ENCODE measurements at places on chromosomes 2 and 18. TPM values are rescaled to one million over a fixed set of nuclear protein-coding genes. Genes with fewer than 3 reads are reported as not detected.

The MOGAT1 gene
- not detected for total RNA-seq

The ALPP gene
- 0.59 TPM for total RNA-seq

- DNase-seq = no peak
Observed at GRCh38 chr18:9477509-9477908, 2.2 kb downstream of the RALBP1 start.

GRCh38 chr2:11499081-11499743 is 33.3 kb upstream of the E2F6 start:
- DNase-seq = no peak

The GALR1 gene
- not detected for total RNA-seq

The BIRC6 gene
- total RNA-seq = 54.0 TPM

DNA sequence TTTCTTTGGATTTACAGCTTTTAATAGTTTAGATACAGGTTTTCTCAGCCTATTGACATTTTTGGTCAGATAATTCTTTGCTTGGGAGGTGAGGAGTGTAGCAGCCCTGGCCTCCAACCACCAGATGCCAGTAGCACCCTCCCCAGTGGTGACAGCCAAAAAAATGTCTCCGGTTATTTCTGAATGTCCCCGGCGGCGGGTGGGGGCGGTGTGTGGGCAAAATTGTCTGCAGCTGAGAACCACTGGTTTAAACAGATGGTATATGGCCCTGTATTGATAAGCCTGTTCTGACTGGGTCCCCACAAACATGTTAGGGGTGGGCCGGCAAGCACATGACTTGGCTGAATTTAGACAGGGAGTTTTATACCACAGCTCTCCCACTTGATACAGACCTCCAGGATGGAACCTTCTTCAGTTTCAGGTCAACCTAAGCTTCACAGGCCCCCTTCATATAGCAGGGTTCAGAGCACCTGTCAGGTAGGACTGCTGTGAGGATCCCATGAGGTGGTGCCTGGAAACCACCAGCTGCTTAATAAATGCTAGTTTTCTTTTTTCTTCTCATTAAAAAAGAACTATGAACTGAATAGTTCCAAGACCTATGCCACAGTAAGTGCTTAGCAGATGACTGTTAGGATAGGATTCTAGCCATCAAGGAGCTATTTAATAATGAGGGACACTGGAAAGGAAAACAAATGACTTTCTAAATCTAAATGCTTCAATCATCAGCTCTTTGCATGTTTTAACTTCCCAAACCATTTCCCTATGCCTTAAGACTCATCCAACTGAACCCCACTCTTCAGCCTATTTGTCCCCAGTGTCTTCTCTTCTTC is 18.1 kb downstream of the LPIN2 start:
- DNase-seq = no peak

- no peak for DNase-seq
Observed at GRCh38 chr2:182077023-182077422, 91.4 kb downstream of the PPP1R1C start.

DNA sequence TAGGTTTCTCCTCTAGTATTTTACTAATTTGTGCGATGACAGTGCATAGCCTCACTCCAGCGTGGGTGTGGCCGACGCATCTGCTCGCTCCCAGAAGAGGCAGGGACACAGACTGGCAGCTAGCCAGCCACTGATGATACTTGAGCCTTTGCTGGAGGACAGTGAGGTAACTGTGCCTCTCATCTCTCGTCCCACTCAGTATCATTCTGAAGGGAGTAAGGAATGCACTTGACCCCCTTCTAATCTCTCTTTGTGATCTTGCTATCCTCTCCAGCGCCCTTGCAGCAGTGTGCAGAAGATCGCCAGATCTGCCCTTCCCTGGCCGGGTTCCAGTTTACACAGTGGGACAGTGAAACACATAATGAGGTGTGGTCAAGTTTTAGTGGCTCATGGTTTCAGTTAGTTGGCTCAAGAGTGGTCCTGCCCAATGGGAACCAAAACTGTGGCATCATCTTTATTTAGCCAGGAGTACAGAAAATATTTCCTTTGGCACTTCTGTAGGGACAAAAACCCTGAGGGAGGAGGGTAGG is 17.5 kb downstream of the NCAPH start:
- DNase-seq = no peak

DNA sequence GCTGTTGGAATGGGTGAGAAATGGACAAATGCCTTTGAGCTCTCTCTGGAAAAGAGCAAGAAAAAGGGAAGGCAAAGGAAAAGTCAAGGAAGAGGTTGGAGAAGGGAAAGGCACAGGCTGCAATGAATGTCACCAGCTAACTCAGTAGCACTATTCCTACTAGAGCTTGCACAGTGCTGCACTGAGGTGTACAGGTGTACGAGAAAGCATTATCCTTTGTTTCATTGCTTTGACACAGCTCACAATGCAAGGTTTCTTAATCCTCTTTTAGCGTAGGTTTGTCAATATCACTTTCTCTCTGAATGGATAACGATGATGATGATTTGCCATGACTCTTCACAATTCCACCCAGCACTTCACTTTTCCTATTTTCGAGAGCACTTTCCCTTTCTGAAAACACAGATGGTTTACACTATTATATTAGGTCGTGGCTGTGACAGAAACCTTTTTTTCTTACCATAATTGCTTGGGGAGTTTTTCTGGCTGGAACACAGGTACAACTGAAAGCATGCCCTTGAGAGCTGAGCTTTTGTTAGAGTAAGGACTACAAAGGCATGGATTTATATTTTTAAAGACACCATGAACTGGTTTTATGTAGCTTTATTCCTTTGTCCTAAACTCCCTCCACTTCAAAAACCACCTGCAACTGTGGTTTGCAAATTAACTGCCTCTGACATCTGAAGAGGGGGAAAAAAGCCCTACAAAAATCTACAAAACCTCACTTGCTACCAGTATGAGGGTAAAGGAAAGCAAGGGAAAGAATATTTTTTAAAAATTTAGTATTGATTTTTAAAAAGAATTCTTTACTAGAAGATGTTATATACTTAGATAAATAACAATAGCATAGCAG is 265.5 kb downstream of the TGIF1 start:
- DNase-seq = no peak

The KIF1A gene
- total RNA-seq = not detected

The SP140 gene
- total RNA-seq = 2.0 TPM

The RNF152 gene
- 5.8 TPM for total RNA-seq

DNA sequence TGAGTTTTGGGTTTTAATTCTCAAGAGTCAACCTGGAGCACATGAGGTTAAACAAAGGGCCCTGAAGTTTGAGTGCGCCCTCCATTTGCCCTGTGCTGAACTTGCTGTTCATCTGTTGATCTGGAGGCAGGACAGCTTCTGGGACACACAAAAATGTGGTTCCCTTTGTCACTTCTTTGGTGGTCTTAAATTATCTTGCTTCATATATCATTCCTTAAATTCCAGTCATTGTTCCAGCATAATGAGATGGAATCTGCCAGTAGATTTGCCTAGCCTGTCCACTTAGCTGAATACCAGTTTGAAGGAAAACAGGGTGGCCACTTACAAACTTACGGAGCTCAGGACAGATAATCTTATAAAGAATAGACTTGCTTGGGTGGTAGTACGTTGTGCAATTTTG is 916 bp downstream of the CETN1 start:
- DNase-seq = no peak

GRCh38 chr18:59061914-59062642 is 77.6 kb upstream of the SEC11C start:
- DNase-seq = no peak

GRCh38 chr2:8574196-8575037 is 107.4 kb upstream of the ID2 start:
- no peak for DNase-seq

DNA sequence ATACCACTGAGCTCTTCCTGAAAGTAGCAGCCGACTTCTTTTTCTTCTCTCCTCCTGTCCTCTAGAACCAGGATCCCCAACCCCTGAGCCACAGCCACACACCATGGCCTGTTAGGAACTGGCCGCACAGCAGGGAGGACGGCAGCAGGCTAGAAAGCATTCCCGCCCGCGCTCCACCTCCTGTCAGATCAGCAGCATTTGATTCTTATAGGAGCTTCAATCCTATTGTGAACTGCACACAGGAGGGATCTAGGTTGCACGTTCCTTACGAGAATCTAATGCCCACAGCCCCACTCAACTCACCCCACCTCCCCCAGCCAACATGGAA is 179.1 kb upstream of the SH3BP4 start:
- DNase-seq = no peak

The OTOS gene
- total RNA-seq = not detected

DNA sequence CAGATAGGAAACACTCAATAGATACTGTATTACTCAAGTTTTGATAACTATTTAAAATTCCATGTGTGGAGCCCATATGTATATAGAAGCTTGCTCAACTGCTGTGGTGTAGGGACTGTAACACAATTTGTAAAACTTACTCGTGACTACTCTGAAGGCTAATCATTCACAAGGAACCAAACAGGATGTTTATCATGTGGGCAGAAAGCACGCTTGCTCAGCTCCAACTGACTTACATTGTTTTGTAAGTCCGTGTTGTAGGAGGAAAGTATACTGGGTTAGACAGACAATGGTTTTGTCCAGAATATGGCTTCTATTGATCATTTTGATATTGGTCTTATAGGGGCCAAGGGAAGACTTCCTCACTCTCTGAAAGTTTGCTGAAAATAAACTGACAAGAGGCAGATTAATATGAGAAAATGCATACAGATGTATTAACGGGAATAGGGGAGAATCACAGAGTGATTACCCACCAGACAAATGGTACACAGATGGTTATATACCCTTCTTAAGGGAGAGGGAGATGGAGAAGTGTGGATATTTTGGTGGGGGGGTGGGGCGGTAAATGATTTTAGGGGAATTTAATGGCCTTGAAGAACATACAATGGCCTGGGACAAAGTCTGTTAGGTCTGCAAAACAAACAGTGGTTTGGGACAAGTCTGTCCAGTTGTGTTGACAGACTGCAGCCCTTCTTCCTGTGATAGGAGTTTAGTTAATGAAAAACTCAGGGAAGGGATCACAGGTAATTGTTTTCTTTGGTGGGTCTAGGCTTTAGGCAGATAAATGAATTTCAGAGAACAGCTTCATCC is 259.3 kb upstream of the SP5 start:
- DNase-seq = no peak

The SPIRE1 gene
- total RNA-seq = 21.2 TPM

- DNase-seq = no peak
Observed at GRCh38 chr2:4693266-4693665, 989.9 kb downstream of the DCDC2C start.

GRCh38 chr2:42895791-42896135 is 103.4 kb upstream of the HAAO start:
- no peak for DNase-seq

The HOXD8 gene
- total RNA-seq = 0.49 TPM

DNA sequence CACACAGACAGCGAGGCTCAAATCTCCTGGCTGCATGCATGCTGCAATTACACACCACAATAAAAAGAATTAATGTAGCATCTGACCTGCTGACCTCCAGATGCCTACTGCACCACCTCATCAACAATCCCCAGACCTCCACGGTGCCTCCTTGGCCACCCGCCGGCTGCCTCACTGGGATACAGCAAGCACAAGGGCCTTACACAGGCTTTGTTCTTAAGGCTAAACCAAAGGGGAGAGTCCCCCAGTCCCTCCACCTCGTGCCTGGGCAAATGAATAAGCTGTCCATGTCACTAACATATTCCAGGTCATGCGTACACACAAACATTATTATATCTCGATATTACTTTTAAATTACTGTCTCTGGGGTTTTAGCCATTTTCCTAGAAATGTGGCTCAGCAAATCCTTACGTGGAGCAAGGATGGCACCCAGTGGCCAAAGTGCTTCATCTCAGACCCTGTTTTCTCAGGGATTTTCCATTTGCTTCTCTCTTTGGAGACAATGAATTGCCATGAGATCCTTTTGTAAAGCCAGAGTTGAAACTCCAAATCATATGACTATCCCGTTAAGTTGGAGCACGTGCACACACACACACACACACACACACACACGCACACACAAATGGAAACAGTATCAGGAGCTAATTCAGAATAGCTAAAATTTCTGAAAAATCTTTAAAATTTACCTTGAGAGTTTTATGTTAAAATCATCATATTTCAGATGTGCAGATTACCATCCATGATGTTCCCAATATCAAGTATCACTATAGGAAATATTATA is 313.8 kb downstream of the PDE11A start:
- DNase-seq = peak; percentile 75

- peak; percentile 95 for DNase-seq
Observed at GRCh38 chr2:231200805-231201474, 2.5 kb downstream of the ARMC9 start.

- DNase-seq = no peak
Observed at GRCh38 chr2:180933332-180933731, 47.1 kb upstream of the UBE2E3 start.

DNA sequence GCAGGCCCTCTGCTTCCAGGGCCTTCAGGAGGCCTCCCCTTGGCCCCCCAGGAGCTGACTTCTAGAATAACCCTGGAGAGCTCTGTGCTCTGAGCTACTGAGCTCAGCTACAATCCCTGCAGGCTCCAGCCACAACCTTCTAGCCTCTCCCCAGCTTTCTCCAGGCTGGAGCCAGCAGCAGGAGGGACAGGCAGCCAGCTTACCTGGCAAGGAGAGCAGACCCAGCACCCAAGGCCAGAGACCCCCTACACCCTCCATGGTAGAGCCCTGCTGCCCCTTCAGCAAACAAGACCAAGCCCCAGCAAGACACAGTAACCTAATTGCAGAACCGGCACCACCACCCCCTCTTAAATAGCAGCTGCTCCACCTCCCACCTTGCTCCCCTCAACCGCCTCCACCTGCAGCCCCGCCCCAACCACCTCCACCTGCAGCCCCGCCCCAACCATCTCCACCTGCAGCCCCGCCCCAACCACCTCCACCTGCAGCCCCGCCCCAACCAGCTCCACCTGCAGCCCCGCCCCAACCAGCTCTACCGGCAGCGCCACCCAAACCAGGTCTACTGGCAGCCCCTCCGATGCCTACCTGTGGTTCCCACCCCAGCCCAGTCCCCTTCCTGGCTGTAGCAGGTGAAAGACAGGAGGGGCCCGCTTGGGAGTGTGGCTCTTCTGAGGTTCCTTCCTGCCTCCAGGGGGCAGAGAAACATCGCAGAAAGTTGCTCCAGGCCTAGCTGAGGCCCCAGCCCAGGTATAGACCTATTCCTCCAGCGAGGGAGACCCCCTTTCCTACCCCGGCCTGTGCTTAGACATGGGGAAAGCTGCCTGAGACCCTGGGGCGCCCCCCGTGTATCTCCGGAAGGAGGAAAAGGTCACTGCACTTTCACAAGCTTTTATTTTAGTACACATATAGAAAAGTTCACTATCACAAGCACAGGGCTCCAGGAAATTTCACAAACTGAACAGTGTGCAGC is at the start of gene ASTL:
ASTL (minus strand) TSS at position 324 of the 967 bp plus-strand sequence; CDS start at position 258, 66 bp downstream.
- peak; percentile 58 for DNase-seq

- no peak for DNase-seq
Observed at GRCh38 chr2:168006498-168006897, 240.9 kb downstream of the STK39 start.

- DNase-seq = no peak
Observed at GRCh38 chr2:98835831-98836385, 100.1 kb downstream of the CRACDL start.
